Activated CD4-positive, alpha-beta T cell treated with anti-CD3 and anti-CD28 coated beads, Interleukin-2, amount 10 ng/mL, durations not matched to agents 7 days and 5 days (primary cell): ENCODE measurements at places on chromosomes 5 and 9.
A peak's percentile ranks its signal among the peaks of the same experiment; 100 is the strongest.

DNA sequence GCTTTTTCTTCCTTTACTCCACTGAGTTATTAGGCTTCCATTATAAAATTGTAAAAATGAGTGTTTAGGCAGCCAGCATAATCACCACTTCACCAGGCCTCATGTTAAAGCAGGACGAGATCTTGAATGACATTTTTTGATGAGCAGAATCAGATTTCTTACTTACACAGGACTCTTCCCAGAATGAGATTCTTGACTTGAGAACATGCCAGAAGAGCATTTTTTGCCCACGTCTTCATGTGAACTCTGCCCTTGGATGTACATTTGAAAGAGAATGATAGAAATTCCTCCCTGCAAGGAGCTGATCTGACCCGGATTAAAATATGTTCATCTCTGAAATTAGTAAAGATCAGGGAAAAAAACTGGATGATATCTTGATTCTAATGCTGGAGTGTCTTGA is 212.1 kb upstream of the ADRA1B start:
- DNase-seq = no peak

- no peak for DNase-seq
These were observed 235.3 kb downstream of the SEC61B start for GRCh38 chr9:99457406-99457805.

DNA sequence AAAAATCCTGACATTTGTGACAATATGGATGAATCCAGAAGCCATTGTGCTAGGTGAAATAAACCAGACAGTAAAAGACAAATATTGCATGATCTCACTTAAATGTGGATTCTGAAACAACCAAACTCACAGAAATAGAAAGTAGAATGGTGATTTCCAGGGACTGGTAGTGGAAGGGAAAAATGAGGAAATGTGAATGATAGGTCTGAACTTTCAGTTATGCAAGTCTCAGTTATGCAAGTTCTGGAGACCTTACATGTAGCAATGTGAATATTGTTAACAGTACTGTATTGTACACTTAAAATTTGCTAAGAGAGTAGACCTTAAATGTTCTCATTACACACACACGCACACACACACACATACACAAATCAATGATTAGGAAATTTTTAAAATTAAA is 84.9 kb downstream of the SLCO4C1 start:
- no peak for DNase-seq

- no peak for DNase-seq
These were observed 112.3 kb downstream of the TRPM6 start for GRCh38 chr9:74775396-74775795.

GRCh38 chr5:72722792-72723452 is 93.5 kb upstream of the TNPO1 start:
- no peak for DNase-seq

- no peak for DNase-seq
These were observed 19.8 kb downstream of the EXOSC2 start for GRCh38 chr9:130713286-130713960.

DNA sequence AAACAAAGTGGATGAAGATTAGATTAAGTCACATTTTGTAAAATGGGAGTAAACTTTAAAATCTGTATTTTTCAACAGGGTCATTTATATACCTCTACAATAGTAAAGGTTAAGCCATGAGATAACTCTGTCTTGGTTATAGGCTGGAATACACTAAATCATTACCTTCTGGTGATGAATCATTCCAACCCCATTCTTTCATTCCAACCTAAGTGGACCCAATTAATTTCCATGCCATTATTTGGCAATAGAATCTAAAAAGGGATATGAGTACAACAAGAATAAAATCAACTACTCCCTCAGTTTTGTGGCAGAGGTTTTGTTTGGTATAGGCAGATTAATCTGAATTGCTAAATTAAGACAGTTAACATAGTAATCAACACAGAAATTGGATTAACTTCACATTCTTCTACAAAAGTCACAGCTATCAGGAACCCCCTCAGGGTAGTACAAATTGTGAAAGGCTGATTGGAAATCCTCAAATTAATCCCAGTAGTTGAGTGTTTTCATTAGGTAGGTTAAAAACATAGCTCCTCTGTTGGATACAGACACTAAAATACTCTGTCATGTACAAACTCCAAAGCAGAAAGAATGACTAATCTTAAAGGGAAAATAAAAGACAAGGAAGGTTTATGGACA is 54.2 kb downstream of the ELAVL2 start:
- DNase-seq = no peak

DNA sequence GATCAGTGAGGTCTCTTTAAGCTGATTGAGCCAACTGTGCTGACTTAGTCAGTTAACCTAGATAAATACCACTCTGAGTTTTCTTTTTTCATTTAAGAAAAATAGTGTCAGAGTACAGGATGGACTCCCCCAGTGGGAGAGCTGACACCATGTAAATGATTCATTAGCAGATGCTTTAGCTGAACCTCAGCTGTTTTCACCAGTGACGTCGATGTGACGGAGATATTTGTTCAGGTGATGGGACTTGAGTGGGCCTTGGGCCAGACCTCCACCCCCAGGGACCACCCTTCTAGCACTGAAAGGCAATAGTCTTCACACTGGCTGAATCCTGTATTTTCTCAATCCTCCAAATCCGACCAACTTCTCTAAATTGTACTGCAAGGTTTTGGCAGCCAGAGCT is 196.1 kb downstream of the GAS1 start:
- DNase-seq = no peak

DNA sequence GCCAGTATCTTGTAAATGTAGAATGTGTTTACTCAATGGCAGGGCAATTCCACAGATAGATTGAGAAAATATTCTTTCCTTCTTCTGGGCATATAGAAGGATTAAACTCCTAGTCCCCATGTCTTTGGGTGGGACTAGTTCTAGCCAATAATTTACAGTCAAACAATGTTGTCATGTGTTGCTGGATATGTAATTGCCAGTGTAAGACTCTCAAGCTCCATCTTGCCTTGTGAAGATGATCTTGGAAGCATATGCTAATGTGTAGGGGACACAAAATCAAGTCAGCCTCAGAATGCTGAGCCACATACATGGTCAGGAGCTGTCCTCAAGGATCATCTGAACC is 386.9 kb downstream of the CETN3 start:
- no peak for DNase-seq

GRCh38 chr5:456351-457194 is 13.6 kb downstream of the EXOC3 start:
- DNase-seq = no peak

DNA sequence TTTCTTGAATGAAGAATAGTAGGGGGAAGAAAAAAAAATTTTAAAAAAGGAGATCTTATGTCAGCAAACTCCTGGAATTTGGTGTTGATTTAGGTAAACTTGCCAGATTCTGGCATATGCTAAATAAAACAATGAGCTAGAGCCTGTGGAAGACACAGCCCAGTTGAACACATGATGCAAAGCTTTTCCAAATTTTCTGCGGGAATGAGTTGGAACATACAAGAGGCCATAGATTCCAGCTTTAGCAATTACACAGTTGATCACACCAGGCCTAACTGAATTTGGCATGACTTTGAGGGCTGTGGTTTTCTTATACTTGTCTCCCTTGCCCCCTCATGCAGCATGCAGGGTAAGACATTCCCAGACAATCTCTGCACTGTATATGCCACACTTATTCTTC is 297.0 kb downstream of the SH3GL2 start:
- no peak for DNase-seq

GRCh38 chr9:137899551-137900360 is 22.2 kb downstream of the CACNA1B start:
- no peak for DNase-seq

- no peak for DNase-seq
These were observed 69.0 kb downstream of the MEF2C start for GRCh38 chr5:88813805-88814575.

- no peak for DNase-seq
These were observed 5.7 kb downstream of the NFIB start for GRCh38 chr9:14307989-14308852.

GRCh38 chr9:33170464-33171415 is 3.6 kb upstream of the B4GALT1 start:
- DNase-seq = peak; percentile 45

DNA sequence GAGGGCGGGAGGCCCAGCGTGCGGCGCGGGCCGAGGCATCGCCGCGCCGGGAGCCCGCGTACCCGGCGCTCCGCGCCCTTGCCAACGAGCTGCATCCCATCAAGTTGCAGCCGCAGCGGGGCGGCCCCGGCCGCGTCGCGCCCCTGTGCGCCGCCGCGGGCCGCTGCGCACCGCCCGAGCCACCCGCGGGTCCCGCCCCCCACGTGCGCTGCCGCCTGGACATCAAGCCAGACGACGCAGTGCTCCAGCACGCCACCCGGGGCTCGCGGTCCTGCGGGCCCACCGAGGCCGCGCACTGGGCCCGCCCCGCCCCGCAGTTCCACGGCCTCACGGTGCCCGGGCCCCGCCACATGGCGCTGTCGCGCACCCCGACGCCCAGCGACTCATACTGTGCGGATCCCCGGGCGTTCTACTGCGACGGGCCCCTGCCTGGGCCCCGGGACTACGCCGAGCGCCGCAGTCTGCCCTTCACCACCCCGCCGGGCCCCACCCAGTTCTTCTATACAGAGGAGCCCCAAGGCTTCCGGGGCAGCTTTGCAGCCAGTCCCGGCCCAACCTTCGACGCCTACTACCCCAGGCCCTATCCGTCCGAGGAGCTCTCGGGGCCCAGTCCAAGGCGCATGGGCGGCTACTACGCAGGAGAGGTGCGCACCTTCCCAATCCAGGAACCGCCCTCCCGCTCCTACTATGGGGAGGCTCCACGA is 2.6 kb downstream of the AJM1 start:
- DNase-seq = no peak

- DNase-seq = no peak
These were observed 188.4 kb downstream of the TSSK1B start for GRCh38 chr5:113246361-113246870.

GRCh38 chr9:99057665-99058625 is 47.0 kb upstream of the TGFBR1 start:
- peak; percentile 91 for DNase-seq

DNA sequence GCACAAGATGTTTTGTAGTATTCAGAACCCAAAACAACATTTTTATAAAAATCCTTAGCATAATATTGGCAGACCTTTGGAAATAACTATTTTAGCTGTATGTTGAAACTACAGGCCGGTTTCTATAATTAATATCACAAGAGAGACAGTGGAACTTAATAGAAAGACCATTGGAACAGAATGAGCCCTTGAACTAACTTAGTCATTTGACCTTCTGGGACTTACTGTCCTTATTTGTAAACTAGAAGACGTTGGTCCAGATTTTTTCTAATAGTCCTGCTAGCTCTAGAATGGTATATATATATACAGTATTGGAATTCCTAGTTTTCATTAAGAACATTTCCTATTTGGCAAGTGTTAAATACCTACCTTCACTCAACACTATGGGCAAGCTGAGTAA is 69.5 kb upstream of the ALDH1A1 start:
- DNase-seq = no peak

DNA sequence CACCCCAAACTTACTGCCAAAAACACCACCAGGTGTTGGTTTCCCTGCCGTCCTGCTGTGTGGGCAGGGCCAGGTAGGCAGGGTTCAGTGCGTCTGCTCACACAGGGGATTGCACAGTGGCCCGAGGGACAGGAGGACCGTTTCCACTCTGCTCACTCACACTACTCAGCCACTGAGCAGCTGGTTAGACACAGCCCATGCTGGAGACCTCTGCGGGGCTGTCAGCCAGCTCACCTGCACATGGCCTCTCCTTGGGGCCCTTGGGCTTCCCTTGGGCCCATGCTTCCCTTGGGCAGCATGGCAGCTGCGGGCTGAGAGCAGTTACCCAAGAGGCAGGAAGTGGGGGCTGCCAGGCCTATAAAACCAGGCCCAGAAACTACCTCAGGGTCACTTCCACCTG is 79.0 kb downstream of the SYK start:
- DNase-seq = no peak

- DNase-seq = no peak
These were observed 317.0 kb upstream of the MPDZ start for GRCh38 chr9:13596383-13596970.

- no peak for DNase-seq
These were observed 30.9 kb downstream of the FAXDC2 start for GRCh38 chr5:154819546-154819945.

DNA sequence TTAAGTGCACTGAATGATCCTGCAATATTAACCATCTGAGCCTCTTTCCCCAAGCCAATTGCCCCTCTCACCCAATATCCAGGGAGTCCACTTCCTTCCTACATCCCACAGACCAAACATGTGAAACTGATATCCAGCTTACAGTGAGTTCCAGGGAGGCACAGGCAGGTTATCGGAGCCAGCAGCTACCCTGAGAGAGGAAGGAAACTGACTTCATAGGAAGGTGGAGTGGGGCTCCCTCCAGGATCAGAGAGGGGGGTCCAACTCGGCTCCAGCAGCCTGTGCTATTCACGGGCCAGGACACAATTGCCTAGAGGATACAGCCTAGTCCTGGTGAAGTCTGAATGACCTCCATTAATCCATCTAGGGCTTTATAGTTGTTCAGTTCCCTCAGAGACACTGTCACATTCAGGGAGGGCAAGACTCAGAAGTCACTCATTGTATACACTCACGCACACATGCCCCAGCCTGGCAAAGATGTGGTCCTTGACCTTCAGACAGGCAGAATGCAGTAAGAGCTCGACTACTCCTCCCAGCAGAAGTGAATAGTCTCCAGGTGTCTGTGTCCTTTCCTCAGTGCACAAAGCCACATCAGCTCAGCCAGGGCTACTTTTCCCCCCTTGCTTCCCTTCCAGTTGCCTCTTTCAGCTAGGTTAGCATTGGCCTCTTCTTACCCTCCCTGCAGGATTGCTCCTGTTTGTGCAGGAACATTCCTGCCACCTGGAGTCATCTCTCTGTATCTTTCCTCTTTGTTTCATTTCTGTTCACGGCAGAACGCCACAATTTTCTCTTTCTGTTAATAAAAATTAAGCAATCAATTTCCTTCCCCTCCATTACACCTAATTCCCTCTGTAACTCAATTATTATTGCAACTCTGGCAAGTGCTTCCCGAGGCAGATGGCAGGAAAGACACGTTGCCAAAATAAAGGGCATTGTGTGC is 501.7 kb downstream of the ARHGEF28 start:
- no peak for DNase-seq

DNA sequence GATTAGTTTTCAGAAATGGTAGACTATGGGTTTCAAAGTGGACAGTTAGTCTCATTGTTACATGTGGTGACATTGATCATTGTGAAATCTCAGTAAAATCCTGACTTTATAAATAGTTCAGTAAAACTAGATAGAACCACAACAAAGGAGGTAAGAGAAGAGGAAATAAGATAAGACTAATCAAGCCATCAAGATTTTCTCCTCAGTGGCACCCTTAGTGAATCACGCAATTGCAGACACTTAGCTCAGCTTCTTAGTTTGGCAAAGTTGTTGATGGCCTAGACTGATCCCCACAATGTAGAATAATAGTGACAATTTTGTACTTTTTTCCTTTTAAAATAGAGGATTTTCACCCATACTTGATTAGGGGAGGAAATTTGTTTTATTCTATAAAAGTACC is 426.7 kb upstream of the ITGA1 start:
- no peak for DNase-seq

- no peak for DNase-seq
These were observed 63.8 kb upstream of the PPARGC1B start for GRCh38 chr5:149666212-149666852.

- no peak for DNase-seq
These were observed 48.2 kb downstream of the CHD1 start for GRCh38 chr5:98880598-98880997.
